ENCODE measurements at places on chromosomes 11 and 22.

- DNase-seq: no peak
These were observed 28.5 kb upstream of the SMIM38 start for GRCh38 chr11:69127081-69127850.

DNA sequence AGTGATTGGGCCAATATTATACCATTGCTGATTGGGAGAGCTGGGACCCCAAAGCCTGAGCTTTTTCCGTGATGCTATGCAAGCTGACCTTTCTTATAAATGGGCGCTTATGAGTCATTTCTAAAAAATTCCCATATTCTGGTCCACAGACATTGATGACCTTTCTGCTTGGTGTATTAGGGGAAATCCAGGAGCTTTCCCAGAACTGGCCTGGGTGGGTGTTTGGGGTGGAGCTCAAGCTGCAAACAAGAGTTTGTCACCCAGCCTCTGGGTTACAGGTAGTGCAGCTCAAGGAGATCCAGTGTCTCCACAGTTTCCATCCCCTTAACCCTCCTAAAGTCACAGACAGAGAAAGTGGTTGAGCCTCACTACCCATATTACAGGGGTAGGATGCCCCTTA is 67.7 kb downstream of the CCDC81 start:
- DNase-seq: no peak

DNA sequence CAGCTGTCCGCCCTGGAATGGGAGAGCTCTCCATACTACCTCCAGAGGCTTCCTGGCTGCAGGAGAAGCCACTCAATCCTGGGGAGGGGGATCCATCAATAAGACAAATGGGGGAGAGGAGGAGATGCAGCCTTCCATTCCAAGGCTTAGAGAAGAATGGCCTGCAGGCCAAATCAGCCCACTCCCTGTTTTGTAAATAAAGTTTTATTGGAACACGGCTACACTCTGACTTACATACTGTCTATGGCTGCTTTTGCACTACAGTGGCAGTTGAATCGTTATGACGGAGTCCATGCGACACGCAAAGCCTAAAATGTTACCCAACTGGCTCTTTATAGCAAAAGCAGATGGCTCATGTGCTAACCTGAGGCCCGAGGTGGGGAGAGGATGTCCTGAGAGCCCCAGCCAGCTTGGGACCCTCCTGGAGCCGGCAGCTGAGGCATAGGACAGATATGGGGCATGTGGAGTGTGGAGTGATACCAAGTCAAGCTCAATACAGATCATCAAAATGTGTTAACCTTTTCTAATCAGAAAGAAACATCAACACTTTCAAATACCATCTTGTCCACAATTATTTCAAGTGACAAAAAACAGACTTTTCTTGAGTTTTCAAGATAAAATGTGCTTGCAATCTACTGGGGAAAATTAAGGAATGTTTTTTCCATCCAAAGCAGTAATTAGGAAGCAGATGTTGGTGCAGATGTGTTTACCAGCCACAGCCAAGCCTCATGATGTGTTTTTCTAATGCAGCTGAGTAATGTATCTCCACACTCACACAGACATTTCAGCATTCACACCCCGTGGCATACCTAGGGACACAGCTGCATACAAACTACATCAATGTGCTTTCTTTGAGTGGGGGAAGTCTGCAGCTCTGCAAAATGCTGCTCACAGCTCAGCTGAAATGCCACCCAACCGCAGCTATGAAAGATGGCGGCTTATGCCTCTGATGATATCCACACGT is 181.6 kb downstream of the SHANK2 start:
- DNase-seq: no peak

DNA sequence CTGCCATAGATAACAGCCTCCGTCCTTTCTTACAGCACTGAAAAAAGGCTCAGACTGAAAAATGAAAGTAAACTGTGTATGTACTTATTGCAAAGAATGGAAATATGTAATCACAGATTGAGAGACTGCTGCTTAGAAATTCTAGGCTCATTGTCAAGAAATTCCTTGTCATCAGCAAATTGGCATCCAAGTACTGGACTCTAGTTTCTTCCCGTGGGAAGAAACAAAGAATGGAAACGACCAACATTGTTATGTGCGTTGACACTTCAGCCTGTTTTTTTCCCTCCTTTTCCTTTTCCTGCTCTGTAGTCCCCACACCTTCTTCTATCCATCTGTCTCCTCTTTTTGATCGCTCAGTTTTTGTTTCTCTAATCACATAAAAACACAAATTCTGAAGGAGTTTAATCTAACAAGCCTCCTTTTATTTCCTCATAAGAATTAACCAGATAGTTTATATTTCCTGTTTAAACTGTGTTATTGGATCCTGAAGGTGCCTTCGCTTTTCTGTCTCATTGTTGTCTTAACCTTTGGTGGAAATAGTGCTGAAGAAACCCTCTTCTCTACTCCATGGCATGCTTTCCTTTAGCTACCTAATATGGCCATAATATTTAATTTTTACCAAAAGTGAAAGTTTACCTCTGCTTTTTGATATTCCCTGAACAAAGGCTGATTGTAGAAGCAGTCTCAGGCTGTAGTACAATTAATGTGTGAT is 20.0 kb upstream of the CASP12 start:
- peak; percentile 44 for DNase-seq

GRCh38 chr11:103958475-103959215 is 77.8 kb upstream of the DDI1 start:
- DNase-seq: no peak

GRCh38 chr11:58577555-58578135 is 1.2 kb upstream of the ZFP91 start:
- DNase-seq: peak; percentile 80

- DNase-seq: no peak
These were observed 27.5 kb upstream of the FBLN1 start for GRCh38 chr22:45475063-45475747.

DNA sequence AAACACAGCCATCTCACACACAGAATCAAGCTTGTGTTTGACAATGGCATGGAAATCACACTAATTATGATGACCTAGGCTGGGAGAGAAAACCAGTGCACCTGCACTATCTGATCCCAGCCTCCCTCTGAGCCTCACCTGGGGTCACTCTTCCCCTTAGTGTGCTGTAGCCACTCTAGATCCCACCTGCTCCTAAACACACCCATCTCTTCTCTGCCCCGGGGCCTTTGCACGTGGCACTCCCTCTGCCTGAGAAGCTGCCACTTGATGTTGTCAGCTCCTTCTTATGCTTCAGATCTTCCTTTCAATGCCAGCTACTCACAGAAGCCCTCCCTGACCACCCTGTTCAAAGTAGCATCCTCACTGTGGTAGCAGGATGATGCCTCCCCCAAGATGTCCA is 42.9 kb upstream of the NFAM1 start:
- DNase-seq: no peak

GRCh38 chr11:72832301-72833082 is 18.3 kb downstream of the ATG16L2 start:
- no peak for DNase-seq
